ENCODE measurements at places on chromosomes 16 and 17.

DNA sequence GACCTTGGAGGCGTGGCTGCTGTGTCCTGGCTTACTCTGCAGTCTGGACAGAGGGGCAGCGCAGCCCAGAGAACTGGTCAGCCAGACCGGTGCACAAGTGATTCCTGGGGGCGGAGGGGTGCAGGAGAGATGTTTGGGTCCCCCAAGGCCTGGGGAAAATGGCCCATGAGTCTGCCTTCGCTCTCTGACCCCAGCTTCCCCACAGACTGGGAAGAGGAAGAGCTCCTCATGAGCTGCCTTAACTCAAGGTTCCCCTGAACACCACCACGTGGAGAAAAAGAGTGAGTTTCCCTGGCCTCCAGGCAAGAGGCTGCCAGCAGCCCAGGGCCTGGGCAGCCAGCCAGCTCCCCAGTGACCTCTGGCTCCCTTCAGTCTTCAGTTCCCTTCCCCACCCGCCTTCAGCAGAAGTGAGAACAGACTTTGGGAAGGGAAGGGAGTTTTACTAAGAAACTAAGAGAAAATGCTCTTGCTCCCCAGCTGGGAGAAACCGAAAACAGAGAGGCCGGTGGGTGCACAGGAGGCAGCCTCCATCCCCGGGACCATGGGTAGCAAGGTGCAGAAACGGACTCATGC, 2.0 kb upstream of the C17orf99 start:
- DNase-seq, result peak; percentile 53

GRCh38 chr17:14211801-14212200, 24.9 kb downstream of the CDRT15 start:
- no peak for DNase-seq

DNA sequence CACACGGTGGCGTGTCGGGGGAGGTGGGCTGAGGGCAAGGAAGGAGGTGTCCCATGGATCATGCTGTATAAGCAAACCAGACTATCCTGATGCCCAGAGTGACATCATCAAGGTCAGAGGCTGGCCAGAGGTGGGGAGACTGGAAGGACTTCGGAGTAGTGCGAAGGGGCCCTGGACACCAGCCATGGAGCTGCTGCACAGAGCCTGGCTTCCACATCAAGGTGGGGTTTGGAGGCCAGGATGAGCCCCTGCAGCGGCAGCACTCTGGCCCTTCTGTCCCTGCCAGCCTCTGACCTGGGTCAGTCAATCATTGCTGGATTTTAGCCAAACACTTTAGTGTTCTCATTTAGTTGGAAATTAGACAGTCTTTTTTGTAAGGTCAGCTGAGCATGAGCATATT, 34.8 kb downstream of the MED13 start:
- no peak for DNase-seq

DNA sequence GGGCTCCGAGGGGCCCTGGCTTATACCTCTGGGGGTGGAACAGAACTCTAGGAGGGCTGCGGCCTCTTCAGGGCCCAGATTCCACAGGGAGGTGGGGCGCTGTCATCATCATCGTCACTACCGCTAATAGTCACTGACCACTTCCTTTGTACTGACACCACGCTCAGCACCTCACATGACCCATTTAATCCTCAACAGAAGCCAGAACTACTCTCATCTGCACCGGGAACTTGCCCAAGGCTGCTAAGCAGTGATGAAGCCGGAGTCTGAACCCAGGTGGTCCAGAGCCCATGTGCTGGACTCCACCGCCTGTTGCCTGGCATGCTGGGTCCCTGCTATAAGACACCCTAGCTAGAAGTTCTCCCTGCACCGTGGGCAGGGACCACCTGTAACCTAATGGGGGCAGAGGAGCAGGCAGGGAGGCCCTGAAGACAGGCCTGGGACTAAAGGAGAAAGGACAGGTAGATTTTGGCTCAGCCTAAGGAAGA, 12.0 kb downstream of the UNC13D start:
- DNase-seq, result peak; percentile 51

- no peak for DNase-seq
Observed at GRCh38 chr17:63516910-63517824, 6.0 kb upstream of the KCNH6 start.

- DNase-seq, result no peak
Observed at GRCh38 chr17:63842173-63842539, 329 bp downstream of the SMARCD2 start.

GRCh38 chr16:63938661-63939060, 1183.2 kb downstream of the CDH11 start:
- DNase-seq, result no peak

GRCh38 chr17:70775679-70776078, 606.3 kb downstream of the KCNJ2 start:
- DNase-seq, result no peak

- no peak for DNase-seq
Observed at GRCh38 chr17:77808686-77809425, 149.6 kb upstream of the TNRC6C start.

- DNase-seq, result peak; percentile 63
Observed at GRCh38 chr16:81280393-81280792, 34.4 kb upstream of the GAN start.

- no peak for DNase-seq
Observed at GRCh38 chr17:61908292-61909037, 19.3 kb downstream of the INTS2 start.

- no peak for DNase-seq
Observed at GRCh38 chr16:68369697-68370580, 59.1 kb downstream of the PRMT7 start.

DNA sequence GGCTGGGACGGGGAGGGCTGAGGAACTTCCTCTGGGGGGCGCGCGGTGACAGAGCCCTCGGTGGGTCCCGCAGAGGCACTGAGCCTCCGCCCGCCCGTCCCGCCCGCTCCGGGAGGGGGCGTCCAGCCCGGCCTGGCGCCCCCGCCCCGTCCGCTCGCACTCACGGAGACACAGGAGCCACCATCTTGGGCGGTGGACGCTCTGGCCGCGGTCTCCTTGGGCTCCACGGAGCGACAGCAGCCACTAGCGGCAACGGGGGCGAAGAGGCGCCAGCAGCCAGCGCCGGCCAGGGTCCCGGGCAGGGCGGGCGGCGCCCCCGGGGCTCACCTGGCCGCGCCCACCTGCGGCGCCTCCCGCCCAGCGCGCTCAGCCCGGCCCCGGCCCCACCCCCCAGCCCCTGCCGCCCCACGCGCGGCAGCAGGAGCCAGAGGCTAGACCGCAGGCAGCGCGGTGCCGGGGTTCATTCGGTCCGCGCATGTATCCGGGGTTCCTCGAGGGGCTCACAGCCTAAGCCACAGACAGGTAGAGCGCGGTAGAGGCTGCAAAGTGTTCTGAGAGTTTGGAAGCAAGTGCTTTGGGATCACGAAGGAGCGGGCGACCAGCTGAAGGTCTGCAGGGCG, at the start of gene C17orf113:
Gene C17orf113 (minus strand): TSS at position 209 of the 620 bp plus-strand sequence. CDS start 7,225 bp downstream, outside the sequence.
- DNase-seq, result no peak

DNA sequence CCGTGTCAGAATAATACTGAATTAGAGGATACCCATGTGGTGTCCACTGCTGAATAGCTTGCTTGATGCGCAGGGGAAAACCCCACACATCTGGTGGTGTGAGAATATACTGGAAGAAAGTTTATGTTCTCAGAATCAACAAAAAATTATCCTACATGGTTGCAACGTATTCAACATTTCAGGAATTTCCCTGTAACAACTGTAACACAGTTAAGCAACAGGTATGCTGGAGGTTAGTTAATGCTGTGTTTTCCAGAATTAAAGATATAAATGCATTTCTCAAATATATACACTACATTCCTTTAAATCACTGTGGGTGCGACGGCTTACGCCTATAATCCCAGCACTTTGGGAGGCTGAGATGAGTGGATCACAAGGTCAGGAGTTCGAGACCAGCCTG, 5.4 kb downstream of the CNOT1 start:
- DNase-seq, result no peak

DNA sequence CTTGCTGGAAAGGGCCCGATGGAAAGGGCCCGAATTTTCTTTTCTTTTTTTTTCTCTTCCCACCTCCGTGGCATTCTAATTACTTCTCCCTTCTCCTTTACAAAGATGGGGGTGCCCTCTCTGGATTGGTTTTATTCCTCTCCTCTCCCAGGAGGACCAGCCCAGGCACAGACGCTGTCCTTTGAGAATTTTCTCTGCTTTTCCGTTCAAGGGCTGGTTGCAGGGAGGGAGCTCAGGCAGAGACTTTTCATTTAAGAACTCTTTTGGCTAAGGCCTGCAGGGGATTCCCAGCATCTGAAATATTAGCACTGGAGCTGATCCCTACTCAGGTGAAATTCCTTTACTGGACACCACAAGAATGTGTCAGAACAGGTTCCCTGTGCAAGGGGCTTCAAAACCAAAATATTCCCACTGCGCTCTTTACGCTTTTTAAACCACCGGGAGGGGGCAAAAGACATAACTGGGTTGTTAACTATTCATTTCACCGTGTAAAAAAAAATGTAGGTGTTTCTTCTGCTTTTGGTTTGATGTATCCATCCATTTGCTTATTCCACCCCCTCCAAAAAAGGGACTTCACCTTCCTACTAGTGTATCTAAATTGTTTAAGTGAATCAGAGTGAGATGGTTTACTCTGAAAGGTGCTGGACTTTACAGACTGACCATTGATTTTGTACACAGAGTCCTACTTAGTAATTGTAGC, 1.4 kb downstream of the NFAT5 start:
- peak; percentile 55 for DNase-seq

GRCh38 chr16:4846503-4846900, 586 bp downstream of the GLYR1 start:
- DNase-seq, result peak; percentile 43

DNA sequence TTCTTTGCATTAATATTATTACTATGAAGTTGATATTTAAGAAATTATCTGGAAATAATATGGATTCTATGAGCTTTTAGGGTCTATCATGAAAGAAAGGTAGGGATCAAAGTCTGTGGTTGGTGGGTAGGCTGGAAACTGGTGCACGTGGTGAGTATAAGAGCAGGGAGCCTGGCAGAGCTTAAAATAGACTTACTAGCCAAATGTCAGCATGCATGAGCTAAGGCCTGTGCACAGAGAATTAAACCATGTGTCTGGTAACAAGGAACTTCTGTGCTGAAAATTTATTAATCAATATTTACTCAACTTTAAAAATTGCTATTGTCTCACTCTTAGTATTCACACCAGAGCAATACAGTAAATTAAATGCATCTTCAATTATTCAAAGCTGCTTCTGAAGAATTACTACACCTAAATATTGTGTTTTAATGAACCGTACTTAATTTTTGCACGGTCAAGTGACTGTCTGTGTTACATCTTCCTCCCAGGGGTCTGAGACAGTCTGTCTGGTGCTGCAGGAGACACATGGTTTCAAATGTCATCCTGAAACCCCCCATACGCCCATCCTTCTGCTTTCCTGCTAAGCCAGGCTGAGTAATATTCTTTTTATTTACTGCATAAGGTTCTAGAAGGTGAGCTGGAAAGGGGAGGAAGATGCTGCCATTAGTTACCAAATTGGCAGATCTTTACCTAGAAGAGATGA, 161.0 kb upstream of the NLRP1 start:
- DNase-seq, result no peak

- no peak for DNase-seq
Observed at GRCh38 chr17:51351890-51352289, 91.5 kb downstream of the UTP18 start.

GRCh38 chr16:66199189-66199588, 167.3 kb upstream of the CDH5 start:
- DNase-seq, result no peak

DNA sequence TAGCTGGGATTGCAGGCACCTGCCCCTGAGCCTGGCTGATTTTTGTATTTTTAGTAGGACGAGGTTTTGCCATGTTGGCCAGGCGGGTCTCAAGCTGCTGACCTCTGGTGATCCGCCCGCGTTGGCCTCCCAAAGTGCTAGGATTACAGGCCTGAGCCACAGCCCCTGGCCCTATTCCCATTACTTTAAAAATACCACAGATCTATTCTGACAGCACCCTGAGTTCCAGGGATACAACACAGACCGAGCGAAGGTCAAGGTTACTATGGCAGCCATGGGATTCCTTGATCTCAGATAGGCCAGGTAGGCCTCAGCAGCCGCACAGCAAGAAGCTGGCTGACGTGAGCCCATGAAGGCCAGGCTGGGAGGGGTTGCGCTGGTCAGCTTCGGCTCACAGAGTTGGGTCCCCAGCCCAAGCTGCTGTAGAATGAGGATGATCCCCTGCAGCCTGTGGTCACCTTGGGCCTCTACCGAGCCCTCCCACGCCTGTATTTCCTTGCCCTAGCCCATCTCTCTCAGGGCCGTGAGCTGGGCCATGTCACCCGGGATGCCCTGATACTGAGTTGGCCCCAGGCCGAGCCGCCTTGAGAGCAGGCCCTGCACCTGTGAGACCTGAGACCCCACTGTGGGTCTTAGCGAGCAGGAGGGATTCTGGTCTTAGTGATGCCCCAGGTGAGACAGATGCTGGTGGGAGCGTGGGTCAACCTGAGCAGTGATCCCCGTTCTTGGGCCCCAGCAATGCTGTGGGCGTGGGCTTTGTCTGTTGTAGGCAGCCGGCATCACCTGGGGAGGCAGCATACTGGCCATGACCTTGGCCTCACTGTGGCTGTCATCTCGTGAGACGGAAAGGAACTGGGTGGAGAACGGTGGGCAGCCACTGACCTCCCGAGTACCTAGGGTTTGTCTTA, 16.9 kb upstream of the RNF213 start:
- DNase-seq, result no peak

- DNase-seq, result no peak
Observed at GRCh38 chr16:75197522-75198134, 9.3 kb downstream of the CTRB2 start.

- peak; percentile 32 for DNase-seq
Observed at GRCh38 chr17:46053911-46054534, 55.0 kb downstream of the STH start.

- no peak for DNase-seq
Observed at GRCh38 chr16:71440669-71441347, 1.0 kb downstream of the TLE7 start.

DNA sequence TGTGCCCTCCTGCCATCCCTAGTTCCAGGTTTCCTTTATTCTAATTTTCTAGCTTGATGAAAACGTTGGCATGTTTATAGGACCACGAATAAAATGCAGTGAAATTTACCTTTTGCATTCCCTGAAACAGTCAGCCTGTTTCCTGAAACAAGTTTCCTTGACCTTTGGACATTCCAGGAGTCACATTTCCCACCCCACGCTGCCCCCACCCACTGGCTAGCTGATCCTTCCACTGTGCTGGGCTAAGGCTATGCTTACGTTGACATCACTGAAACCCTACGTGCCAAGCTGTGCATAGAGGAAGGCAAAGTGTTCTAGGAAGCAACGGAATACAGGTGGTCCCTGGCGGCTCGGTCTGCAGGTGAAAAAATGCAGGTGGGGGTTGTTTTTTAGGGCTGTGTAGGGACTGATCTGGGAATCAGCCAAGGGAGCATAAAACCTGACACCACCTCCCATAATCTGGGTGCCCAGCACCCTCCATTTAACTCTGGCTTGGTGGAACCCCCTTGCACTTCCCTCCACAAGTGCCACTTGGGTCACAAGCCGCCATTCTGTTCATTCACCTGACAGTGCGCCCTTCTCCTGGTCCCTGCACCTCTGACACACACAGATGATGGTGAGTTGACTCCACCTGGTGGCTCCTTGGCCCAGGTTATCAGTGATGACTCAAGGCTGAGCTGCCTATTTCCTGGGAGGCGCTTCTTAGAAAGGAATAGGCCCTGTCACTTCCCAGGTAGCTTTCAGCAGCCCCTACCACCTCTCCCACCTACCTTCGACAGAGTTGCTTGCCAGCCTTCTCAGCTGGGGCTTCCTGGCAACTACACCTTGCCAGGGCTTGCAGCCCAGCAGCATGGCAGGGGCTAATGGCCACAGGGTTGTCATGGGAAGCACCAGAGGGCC, 83.7 kb downstream of the N4BP1 start:
- peak; percentile 76 for DNase-seq

Data from foreskin keratinocyte (primary cell).